ENCODE measurements at places on chromosomes 16 and 17.

DNA sequence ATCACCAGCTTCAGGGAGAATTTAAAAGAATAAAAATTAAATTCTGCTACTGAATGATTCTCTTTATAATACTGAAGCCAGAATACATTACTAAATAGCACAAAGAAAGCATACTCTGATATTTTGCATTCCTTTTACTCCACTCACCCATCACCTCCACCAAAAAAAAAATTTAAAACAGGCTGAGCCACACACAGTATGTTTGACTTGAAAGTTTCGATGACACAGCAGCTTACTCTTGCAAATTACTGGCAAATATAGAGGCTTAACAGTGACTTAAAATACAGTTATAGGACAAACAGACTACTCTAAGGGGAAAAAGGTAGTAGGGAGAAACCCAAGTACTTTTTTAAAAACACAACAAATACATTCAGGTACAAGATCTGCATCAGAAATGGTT is 39.2 kb downstream of the GPATCH8 start:
- no peak for DNase-seq

DNA sequence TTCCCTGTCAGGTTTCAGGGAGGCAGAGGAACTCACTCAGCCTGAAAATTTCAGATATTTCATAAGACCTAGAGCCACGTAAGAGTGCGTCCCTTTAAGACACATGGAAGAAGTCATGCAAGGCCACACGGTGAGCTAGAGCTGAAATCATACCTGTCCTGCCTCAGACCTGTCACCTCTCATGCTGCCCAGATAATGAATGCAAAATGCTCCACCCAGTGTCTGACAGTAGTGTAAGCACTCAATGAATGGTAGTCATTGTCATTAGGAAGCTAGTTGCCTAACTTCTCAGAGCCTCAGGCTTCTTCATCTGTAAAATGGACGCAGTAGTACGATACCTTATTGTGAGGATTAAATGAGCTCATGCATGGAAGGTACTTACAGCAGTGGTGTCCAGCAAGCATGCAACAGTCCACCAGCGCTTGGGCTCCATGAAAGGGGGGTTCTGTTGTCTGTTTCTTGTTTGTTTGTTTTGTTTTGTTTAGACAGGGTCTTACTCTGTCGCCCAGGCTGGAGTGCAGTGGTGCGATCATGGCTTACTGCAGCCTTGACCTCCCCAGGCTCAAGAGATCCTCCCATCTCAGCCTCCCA is 60.7 kb downstream of the WSB1 start:
- DNase-seq: no peak

DNA sequence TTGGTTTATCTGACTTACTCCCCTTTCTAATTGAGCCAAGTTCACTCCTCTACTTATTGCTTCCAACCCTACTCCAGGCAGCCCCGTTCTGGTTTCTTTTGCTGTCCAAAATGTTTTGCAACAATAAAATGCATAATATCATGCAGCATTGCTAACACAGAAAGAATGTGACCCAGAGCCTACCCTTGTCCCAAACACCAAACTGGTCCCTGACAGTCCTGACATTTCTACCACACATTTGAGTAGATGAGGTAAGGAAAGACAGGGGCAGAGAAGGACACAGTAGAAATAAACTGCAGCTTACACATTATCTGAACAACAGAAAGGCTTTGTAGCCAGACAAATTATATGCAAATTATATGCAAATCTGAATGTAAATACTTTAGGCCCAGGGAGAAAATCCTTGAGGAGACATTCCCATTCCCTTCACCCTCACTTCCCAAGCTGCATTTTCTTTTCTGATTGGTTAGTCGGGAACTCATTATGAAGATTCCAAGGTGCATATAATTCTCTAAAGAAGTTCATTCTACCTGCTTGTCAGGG is 31.6 kb downstream of the SOX9 start:
- DNase-seq: no peak

DNA sequence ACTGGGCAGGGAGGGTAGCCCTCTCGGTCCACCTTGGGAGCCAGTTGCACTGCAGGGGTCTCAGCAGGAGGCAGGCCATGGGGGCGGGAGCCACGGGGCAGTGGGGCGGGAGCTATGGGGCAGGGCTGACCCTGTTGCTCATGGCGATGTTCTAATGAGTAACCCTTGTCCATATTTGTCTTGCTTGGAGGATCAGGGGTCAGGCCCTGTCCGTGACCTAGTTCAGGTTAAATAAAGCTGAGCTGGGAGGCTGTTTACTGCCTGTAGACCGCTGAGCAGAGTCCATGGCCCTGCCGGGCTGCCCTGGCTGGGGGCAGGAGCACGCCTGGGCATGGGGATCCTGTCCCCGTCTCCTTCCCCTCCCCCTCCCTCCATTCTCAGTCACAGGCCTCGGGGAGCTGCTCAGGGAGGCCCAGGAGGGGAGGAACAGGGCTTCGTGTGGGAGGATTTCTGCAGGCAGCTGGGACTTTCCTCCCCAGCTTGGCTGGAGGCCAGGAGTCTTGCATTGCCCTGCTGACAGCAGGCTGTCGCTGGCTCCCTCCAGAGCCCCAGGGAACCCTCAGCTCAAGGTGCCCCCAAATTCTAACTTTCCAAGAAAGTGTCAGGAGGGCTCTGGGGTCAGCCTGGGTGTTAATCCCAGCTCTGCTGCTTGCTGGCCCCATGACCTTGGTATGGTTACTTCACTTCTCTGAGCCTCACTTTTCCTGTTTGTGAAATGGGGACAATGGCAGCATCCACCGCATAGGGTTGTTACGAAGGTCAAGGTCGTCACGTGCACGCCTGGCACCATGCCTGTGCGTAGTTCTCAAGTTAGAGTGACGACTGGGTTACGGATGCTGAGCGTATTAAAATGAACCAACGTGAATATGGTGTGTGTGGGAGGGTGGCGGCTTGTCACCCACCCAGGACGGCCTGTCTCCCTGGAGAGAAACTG is 6.1 kb upstream of the SERPINF2 start:
- no peak for DNase-seq

DNA sequence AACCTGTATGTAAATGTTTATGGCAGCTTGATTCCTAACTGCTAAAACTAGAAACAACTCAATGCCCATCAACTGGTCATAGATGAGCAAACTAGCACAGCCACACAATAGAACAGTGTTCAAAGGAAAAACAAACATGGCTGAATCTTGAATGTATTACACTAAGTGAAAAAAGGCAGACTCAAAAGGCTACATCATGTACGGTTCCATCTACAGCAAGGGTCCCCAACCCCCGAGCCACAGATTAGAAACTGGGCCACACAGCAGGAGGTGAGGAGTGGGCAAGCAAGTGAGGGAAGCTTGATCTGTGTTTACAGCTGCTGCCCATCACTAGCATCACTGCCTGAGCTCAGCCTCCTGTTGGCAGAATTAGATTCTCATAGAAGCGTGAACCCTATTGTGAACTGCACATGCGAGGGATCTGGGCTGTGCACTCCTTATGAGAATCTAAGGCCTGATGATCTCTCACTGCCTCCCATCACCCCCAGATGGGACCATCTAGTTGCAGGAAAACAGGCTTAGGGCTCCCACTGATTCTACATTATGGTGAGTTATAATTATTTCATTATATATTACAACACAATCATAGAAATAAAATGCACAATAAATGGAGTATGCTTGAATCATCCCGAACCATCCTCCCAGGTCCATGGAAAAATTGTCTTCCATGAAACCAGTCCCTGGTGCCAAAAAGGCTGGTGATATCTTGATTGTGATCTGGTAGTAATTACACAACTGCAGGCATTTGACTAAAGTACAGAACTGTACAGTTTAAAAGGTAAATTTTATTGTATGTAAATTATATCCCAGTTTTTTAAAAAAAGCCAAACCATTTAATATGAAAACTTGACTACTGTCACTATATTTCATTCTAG is 7.7 kb downstream of the CEP20 start:
- no peak for DNase-seq

- no peak for DNase-seq
Measured at GRCh38 chr16:89170346-89171215, 967 bp upstream of the CDH15 start.

DNA sequence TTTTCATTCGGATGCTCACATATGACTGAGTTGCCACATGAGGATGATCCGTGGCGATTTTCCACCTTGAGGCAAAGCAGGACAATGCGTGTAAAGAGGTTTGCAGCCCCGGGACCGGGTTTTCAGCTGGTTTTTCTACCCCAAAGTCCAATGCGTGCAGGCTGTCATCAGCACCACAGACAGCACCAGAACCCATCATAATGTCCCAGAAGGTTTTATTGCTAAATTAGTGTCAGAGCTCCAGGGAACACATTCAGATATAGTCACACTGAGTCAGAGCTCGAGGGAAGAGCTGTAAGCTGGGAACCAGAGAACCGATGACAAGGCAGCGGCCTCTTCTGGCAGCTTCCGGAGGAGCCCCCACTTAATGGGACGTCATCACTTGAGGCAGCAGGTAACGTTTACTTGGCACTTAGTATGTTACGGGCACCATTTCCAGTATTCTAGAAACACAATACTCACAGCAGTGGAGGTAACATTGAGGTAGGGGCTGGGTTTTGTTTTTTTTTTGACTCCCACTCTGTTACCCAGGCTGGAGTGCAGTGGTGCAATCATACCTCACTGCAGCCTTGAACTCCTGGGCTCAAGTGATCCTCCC is 8.9 kb upstream of the NAGPA start:
- no peak for DNase-seq

DNA sequence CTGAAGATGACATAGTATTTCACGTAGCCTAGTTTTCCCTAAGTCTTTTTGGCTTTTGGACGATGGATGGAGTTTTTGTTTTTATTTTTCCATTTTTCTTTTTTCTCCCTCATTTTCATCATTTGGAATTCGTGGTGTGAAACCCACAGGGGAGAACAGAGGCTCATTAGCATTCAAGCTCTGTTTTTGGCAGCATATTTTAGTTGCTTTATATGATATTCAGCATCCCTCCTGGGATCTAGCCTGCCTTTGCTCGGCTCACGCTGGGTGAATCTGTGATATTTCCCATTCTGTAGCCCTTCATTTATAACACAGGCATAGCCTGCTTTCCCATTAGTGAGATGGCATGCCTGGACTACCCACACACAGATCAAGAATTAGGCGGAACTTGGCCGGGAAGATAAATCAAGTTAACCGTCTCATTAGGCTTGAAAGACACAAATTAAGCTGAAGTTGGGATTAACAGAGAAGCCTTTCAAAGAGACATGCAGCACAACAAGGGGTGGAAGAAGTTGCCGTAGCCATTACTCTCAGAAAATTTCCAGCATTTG is 20.1 kb upstream of the CLEC19A start:
- DNase-seq: no peak

GRCh38 chr17:77388384-77389306 is 247.9 kb downstream of the SEC14L1 start:
- DNase-seq: no peak

- DNase-seq: no peak
Measured at GRCh38 chr17:47281216-47281615, 27.6 kb downstream of the ITGB3 start.

DNA sequence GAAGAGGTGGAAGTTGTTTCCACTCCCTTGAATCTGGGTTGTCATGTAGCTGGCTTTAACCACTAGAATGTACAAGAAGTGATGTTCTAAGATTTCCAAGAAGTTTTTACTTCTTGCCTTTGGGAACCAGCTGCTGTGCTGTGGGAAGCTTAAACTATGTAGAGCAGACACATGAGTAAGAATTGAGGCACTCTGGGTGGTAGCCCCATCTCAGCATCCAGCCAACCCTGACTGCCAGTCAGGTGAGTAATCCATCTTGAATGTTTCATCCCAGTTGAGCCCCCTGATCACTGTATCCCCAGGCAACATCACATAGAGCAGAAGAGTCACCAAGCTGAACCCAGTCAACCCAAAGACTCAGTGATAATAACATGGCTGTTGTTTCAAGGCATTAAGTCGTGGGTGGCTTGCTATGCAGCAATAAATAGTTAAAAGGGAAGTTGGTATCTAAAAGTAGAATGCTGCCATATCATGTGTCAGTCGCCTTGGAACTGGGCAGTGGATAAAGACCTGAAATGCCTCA is 62.8 kb upstream of the GPR139 start:
- no peak for DNase-seq

GRCh38 chr17:8862213-8863056 is 5.0 kb downstream of the PIK3R6 start:
- no peak for DNase-seq

GRCh38 chr17:73311428-73311780 is 397 bp downstream of the CDC42EP4 start:
- no peak for DNase-seq

DNA sequence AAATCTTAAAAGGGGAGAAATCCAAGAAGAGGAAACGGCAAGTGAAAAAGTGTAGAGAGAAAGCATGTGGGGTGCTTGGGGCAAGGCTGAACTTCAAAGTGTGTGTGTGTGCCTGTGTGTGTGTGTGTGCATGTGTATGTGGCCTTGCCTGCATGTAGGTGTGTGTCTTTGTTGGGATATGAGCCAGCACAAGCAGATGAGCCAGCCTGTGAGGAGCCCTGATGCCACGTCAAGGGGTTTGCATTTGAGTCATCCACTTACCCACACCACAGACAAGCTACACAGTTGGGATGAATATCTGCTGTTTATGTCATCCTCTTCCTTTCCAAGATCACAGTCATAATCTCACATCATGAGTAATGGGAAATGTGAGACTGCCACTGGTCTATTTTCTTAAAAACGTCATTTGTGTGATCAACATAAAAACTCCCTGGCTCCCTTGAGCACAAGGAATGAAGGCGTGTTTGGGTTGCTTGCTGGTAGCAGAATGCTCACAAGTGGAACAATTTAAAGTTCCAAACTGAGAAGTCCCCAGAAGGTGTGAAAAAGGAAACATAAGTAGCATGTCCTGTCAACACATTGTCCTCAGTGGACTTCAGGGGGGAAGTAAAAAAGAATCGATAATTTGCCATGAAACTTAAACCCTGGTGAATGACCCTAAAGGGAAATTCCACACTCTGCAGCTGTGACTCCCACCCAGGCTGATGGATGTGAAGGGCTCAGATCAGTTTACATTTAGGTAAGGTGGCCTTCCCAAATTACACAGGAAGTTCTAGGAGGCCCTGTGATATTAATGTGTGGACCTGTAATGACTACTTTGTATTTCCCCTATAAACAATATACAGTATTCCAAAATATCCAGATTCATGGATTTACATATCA is 14.7 kb downstream of the KCTD19 start:
- no peak for DNase-seq

DNA sequence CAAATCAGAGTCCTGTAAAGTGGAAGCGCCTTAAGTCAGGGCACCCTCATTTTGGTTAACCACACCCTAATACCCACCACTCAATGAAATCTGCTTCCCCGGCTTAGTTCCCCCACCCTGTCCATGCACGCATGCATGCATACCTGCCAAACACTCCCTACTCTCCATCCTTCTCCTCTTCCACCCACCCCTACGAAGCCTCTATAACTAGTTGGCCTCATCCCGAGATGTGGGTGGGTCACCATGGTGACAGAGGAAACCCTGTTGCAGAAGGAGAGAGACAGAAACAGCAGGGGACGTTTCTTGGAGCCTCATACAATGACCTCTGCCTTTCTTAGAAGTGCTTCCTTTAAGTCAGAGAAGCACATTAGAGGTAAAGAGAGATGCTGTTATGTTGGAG is 46.8 kb upstream of the DNAH9 start:
- DNase-seq: no peak

GRCh38 chr17:41648411-41649195 is 24.2 kb upstream of the KRT17 start:
- peak; percentile 69 for DNase-seq

GRCh38 chr16:22225060-22225459 is 19.0 kb downstream of the EEF2K start:
- DNase-seq: no peak

GRCh38 chr16:2385190-2385836 is 43.9 kb upstream of the CCNF start:
- no peak for DNase-seq

GRCh38 chr17:46983782-46984181 is 4.7 kb upstream of the RPRML start:
- DNase-seq: no peak

All from stimulated activated CD8-positive, alpha-beta memory T cell treated with anti-CD3 and anti-CD28 coated beads, Interleukin-2, amount 100 ng/mL, for 1 hour (primary cell).